Adrenal gland (tissue), 19 donors: ENCODE measurements at places on chromosomes 2 and 18. TPM values are rescaled to one million over a fixed set of nuclear protein-coding genes. Genes with fewer than 3 reads are reported as not detected.

The IL36B gene
- not detected for total RNA-seq

The KCNE4 gene
- 5.2 TPM for total RNA-seq

The PLB1 gene
- 24.9 TPM for total RNA-seq

The HAAO gene
- 7.5 TPM for total RNA-seq
